Thoracic aorta (tissue), 2 donors: ENCODE measurements at places on chromosomes 1 and 21.

DNA sequence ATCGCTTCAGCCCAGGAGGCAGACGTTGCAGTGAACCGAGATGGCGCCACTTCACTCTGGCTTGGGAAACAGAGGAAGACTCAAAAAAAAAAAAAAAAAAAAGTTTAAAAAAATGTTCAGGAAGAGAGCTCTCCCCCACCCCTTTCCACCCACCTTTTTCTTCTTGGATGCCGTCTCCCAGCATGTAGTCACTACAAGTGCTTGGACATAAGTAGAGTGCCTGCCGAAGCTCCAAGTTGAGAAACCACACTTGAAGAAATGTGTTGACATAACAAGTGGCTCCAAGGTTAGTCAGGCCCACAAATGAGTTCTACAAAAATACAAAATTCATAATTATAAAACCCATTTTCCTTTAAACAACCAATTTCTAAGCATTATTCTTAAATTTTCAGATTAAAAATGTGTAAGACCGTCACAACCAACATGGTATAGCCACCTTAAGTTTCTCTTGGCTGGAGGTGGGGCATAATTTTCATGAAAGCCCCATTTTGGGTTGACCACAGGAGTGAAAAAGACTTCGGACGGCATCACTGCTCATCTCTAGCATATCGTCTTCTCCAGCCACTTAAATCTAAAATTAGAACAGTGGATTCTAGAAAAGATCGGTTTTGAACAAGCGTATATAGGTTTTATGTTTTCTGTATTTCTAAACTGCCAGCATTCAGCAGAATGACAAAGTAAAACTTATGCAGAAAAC is 26.4 kb downstream of the USP48 start:
- no peak for DNase-seq

DNA sequence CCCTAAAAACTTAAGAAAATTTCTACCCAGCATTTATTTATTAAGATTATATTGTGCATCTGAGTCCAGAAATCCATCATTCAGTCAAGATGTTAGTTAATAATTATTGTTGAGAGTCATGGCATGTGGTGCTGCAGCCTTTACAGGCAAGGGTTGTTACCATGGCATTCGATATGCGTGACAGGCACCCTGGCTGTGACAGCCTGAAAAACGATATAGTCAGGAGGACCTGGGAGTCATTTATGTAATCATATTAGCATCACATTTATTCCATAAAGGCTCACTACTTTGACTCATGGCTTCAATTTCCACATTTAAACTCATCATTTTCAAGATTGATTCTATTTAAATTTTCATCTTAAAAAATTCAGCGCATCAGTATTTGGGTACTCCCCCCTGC is 68.0 kb downstream of the CACHD1 start:
- DNase-seq: no peak

- no peak for DNase-seq
Observed at GRCh38 chr1:19087737-19088594, 122.1 kb downstream of the UBR4 start.

- no peak for DNase-seq
Observed at GRCh38 chr1:47568763-47569162, 130.9 kb downstream of the FOXD2 start.

GRCh38 chr1:212754680-212755079 is 36.9 kb downstream of the NSL1 start:
- no peak for DNase-seq

GRCh38 chr1:232883992-232884661 is 66.3 kb upstream of the NTPCR start:
- DNase-seq: no peak

DNA sequence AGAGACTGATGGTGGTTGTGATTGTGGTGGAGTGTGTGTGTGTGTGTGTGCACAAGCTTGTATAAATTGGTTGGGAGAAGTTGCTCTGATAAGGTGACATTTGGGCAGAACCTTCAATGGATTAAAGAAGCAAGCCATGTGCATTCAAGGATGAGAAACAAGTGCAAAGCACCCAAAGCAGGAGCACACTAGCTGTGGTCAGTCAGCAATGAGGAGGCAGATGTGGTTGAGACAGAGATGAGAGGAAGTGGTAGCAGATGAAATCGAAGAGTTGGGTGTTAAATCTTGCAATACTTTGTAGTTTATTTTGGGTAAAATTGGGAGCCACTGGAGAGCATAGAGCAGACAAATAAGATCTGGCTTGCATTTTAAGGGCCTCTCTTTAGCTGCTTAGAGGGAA is 4.4 kb upstream of the PGBD5 start:
- DNase-seq: no peak

GRCh38 chr1:109116286-109116685 is 2.4 kb downstream of the ELAPOR1 start:
- DNase-seq: no peak

DNA sequence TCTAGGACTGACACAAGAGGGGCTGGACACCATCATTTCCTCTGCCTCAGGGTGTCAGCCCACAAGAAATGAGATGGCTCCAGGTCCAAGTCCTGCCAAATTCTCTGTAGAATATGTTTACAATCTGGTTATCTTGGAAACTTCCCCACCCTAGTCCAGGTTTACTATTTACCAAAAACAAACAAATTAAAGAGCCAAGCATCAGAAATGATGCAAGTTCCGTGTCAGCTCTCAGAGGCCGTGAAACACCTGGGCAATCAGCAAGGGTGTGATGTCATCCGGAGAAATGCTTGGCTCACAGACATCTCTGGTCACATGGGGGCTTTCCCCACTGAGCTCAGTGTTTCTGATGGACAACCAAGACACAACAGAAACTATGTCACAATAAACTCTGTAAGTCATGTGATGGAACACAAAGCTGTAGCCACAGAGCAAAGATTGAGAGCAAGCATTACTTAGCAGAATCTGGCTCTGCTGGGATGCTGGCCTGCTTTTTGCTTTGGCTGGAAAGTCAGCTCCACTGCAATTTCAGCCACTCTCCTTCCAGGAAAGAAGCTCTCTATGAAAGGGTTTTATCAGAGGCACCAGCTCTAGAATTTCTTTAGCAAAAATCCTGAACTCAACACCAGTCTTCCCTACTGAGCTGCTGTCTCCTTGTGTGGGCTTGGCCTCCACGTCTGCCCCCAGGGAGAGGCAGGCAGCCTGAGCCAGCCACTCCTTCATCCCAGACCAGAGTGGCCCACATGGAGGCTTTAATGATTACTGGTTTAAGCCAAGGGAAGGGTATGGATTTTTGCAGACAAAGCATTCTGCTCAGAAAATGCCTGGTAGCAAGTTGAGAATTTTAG is 55.9 kb downstream of the NENF start:
- no peak for DNase-seq

GRCh38 chr1:204931768-204932572 is 61.3 kb downstream of the NFASC start:
- no peak for DNase-seq

GRCh38 chr21:42299324-42300044 is 15.7 kb downstream of the TFF3 start:
- no peak for DNase-seq

DNA sequence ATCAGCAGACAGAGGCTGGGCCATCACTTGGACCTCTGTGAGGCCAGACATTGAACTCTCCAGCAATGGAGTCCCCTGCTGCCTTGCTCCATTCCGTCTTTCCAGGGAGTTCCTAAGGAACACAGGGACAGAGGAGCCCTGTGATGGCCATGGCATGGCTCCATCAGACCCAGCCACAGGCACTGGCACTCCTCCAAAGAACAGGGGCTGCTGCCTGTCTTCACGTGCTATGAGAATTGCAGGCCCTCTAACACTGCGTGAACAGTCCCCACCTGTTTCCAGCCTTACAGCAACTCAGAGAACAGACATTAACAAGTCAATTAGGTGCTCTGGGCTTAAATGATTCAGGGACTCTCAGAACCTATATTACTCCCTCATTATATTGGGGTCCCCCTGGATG is 140.8 kb downstream of the ASTN1 start:
- DNase-seq: no peak

GRCh38 chr21:23496729-23497128 is 2110.6 kb downstream of the MRPL39 start:
- DNase-seq: no peak

DNA sequence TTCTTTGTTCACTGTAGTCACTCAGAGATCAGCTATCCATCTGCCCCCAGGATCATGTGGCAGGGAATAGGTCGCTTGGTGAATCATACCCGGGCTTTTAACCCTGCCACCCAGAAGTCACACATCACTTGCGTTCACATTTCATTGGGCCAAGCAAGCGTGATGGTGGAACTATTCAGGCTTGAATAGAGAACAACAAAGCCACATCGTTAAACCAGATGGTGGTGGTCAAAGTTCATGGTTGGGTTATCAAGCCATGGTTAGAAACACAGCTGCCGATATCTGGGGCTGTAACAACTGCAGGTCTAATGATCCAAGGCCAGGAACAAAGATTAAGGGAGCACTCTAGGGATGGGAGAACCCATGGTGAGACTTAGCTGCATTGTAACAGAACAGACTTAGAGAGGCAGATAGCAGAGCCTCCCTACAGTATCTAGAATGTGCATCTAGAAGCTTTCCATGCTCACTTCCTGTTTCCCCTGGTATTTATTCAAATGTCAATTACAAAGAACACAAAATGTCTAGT is 40.0 kb upstream of the PTPRC start:
- no peak for DNase-seq

DNA sequence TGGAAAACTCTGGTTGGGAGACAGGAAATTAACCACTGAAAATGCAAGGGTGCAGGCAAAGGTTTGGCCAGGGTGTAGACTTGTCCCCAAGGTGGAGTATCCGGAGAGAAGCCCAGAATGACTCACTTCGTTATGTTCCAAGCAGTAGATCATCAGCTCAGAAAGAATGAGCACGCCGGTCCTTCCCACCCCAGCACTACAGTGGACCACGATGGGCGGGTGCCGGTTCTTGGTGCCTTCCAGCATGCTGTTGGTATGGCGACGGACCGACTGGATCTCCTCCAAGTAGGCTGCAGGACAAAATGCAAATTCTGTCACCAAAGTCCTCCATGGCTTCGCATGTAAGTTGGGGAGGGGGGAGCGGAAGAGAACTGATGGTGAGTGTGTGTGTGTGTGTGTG is 83.4 kb downstream of the SMYD2 start:
- no peak for DNase-seq

DNA sequence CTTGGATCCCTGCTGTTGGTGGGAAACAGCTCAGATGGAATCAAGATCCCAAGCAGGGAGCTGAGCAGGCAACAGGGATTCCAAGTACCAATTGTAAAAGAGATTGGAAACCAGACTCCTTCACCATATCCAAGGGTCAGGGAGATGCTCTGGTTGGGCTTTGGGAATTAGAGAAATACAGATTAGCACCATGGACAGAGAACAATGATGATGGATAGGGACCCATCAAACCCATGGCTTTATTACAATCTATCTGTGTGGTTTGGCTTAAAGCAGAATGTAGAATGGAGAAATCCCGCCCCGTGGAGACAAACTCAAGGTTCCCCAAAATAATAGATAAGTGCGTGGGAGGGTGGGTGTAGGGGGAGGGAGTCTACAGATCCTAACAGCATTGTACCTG is 120.7 kb upstream of the CSF3R start:
- DNase-seq: no peak

GRCh38 chr1:51344602-51345299 is 14.4 kb upstream of the TTC39A start:
- no peak for DNase-seq

DNA sequence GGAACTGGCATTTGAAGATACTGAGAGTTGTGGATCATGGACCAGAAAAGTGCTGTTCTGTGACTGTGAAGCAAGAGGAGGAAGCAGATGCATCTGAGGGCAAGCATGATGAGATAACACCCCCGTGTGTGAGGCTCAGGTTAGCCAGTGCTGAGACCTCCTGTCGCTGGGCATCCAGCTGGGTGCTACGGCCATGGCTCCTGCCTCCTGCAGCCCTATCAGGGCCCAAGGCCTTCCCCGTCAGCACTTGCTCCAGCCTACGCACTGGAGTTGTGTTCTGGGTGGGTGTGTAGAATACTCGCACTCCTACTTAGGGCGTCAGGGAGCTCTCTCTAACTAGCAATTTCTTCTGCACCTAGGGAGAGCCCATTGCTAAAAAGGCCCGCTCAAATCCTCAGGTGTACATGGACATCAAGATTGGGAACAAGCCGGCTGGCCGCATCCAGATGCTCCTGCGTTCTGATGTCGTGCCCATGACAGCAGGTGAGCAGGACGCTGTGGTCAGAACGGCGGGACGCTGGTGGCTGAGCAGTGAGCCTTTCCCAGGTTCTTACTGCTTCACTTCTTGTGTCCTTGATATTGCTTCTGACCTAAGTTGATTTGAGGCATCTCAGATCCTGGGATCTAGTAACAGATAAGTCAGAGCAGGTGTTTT is 6.5 kb downstream of the PPIE start:
- DNase-seq: no peak

DNA sequence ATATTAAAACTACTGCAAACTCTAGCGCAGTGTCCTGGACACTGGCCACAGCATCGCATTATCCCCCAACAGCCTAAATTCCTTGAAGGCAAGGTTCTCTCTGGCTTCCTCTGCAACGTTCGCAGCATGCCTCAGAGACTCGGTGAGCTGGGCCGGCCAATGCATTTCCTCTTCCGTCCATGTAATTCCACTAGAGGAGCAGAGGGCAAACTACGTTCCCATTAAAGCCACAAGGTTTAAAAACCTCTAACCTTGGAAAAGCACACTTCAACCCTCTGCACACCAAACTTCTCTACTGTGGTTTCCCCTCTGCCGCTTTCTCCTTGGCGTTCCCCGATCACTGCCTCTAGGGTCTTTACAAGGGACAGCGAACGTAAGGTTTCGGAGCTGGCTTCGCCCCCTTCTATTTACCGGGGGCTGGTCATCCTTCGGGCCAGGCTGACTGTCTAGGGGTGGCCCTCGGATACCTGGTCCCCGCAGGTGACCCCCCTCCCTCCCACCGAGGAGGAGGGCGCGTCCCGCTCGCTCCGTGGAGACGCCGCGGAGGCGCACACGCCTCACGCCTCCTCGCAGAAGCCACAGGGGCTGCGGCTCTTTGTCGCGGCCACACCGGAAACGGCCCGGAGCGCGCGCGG is 456 bp upstream of the SMYD2 start:
- DNase-seq: no peak

GRCh38 chr1:161946071-161946987 is 77.3 kb downstream of the OLFML2B start:
- no peak for DNase-seq
